ENCODE measurements at places on chromosomes 5 and 9.

DNA sequence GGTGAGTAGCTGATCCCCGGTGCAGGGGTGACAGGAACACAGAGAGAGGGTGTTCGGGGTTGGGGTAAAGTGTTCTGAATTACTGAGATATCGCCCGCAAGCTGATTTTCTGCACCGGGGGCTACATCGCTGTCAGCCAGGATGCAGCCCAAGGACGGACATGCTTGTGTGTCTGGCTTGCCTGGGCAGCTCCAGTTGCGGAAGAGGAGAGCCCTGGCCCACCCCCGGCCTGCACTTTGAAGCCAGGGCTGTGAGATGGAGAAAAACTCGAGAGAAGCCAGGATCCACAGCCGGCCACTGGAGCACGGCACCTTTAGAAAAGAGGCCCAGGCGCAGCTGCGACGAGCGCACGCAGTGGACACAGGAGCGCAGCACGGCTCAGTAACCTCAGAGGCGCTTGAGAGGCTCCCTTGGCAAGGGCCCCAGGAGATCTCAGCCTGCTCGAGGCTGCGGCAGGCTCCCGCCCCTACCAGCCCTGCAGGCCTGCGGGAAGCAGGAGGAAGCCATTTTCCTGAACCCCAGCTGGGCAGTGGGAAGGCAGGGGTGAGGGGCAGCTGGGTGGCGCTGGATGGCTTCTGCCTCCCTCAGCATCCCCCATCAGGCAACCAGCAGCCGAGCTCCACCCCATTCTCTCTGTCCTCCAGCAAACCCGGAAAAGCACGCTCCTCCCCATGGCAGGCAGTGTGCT lies 59.2 kb downstream of the C9orf50 start:
- DNase-seq = no peak

- DNase-seq = no peak
Observed at GRCh38 chr9:6630502-6631206, 14.9 kb downstream of the GLDC start.

DNA sequence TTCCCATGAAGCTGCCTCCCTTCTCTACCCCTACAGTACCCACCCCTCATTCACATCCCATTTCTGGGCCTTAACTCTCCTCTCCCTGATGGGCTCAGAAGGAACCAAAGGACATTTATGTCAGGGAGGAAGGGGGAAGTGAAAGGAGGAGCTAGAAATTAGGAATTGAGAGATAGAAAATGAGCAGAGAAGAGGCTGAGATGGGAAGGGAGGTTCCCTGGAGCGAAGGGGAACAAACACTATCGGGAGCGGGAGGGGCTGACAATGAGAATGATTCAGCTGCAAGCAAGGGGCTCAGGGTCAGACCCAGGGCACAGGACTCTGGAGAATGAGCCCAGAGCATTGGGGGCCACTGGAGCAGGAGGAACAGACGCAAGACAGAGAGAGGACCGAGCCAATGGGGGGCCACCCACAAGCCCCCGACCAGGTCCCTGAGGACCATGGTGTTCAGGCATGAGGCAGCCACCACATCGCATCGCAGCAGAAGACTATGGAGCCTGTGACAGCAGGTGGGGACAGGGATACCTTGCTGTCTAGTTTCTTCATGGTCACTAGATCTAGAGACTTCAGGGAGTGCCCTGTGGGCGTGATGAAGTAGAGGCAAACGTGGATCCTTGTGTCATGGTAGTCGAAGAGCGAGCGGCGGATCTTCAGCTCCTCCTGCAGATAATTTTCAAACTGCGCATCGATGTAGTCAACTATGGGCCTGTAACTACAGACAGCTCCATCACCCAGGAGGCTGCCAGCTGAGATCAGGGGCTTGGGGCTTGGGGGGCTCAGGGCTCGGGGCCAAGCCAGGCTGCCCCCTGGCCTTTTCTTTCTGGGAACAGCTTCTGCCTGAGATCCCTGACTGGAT lies 13.6 kb downstream of the SEPTIN8 start:
- DNase-seq = no peak

DNA sequence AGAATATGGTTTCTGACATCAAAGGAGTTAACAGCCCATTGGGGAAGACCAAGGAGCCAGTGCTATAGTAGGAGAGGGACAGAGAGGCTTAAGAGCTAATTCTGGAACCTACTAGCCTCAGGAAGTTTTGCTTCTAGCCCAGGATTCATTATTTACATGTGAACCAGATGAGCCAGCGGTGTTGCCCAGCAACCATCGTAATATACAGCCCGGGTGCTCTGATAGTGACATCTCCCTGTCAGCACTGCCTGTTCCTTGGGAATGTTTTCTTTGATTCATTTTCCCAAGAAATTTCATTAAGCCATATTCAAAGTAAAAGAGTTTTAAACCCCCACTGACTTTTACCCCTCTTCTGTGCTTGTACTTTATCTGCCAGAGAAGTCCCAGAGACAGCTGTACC lies 217.4 kb upstream of the ADAMTSL1 start:
- DNase-seq = no peak

DNA sequence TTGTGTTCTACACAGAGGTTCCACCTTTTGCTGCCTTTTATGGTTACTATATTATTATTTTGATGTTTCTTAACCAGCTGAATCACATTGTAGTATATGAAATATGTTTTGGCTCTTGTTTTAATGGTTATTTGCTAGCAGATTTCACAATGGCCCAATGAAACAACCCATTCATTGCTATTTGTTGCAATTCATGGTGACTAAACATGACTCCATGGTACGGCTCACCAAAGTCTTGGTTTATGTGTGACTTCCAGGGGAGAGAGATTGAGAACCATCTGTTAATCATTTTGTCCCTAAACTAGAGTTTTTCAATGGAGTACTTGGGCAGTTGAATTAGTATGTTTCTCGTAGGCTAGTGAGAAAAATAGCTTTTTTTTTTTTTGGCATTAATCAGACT lies 108.4 kb downstream of the GHR start:
- DNase-seq = no peak

DNA sequence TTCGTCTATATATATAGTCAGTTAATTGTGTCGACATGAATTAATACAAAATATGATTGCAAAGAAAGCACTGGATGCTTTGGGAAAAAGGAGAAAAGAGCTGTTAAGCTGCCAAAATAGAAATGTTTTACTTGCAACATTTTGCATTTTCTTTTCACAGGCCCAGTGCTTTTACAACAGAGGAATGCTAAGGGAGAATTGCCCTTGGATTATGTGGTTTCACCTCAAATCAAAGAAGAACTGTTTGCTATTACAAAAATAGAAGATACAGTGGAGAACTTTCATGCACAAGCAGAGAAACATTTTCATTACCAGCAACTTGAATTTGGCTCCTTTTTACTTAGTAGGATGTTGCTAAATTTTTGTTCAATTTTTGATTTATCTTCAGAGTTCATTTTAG lies 76.2 kb downstream of the SLF1 start:
- no peak for DNase-seq

GRCh38 chr9:78519786-78520185 lies 222.9 kb downstream of the PSAT1 start:
- no peak for DNase-seq

DNA sequence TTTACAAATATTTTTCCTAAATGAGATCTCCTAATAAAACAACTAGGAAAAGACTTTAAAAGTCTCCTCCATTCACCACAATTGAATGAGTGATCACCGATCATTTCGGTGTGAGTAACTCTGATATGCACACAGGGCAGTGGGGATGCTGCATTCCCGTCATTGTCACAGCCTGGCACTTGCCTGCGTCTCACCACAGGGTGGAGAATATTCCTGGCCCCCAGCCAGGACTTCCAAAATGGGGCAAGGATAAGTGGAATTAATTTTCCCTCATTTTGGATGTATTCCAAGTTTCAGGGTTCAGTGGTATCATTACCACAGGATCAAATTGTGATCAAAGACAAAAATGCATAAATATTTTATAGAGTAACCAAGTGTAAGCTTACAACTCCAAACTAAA lies 107.1 kb downstream of the CTNND2 start:
- no peak for DNase-seq

GRCh38 chr9:115978091-115978490 lies 175.5 kb upstream of the PAPPA start:
- no peak for DNase-seq

DNA sequence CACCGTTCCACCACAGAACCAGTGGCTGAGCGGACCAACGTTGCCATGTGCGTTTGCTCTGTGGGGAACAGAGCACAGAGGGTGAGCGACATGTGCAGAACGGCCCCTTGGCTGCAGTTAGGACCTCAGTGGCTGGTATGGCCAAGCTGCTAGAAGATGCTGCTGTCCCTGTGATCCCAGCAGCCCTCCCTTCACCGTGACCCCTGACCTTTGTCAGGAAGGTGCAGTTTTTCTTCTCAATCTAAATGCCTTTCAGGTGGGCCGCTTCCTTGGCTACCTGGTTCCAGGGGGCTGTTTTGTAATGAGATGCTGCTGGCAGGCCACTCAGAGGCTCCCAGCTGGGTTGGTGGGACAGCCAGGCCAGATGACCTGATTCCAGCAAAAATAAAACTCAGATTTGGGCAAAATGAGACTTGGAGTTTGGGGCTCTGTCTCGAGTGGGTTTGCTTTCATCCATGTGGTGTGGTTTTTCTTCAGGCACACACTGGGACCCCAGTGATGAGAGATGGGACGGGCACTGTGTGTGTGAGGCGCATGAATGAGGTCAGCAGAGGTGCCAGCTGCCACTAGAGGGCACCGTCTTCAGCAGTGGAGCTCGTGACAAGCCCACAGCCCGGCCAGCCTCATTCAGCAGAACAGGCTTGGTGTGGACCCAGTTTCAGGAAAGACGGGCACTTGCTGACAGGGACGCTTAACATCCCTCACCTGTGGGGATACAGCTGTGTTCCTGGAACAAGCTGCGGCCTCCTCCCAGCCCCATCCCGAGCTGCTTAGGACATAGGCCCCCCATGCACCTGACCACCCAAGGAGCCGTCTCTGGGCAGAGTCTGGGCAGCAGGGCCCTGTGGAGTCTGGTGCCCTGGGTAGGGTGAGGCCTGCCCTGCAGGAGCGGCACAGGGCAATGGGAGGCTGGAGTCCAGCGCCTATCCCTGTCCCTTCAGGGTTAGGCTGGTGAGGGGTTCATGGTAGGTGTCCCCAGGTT lies 4.1 kb downstream of the MRPS2 start:
- peak; percentile 86 for DNase-seq

GRCh38 chr5:68046445-68046844 lies 169.1 kb upstream of the PIK3R1 start:
- no peak for DNase-seq

DNA sequence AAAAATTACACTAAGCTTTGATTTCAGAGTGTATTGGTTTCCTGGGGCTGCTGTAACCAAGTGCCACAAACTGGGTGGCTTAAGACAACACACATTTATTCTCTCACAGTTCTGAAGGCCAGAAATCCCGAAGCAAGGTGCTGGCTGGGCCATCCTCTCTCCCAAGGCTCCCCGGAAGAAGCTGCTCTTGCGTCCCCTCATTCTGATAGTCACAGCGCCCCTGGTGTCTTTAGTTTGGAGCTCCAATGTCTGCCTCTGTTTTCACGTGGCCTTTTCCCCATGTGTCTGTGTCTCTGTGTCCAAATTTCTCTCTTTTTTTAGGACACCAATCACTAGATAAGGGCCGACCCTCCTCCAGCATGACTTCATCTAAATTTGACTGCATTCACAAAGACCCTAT lies 56.7 kb downstream of the ROPN1L start:
- DNase-seq = no peak

GRCh38 chr9:71202931-71203330 lies 81.5 kb upstream of the TRPM3 start:
- no peak for DNase-seq

DNA sequence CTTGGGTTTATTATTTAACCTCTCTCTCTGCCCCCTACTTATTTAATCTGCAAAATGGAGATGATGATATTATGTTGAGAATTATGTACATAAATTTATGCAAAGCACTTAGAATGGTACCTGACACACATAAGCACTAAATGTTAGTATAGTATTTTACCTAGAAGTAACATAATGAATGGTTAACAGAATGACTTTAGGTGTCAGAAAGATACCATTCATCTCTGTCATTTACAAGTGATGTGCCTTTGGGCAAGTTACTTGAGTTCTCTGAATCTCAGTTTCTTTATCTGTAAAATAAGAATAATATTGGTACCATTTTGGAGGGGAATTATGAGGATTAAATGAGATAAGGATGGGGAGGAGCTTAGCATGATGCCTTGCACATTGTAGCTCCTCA lies 159.4 kb downstream of the PPP2R2B start:
- DNase-seq = no peak

GRCh38 chr9:14107977-14108376 lies 206.0 kb downstream of the NFIB start:
- peak; percentile 49 for DNase-seq

GRCh38 chr5:61941637-61942036 lies 364.4 kb upstream of the KIF2A start:
- DNase-seq = no peak

GRCh38 chr5:140256726-140257125 lies 46.2 kb downstream of the PFDN1 start:
- no peak for DNase-seq

- no peak for DNase-seq
Observed at GRCh38 chr9:118367383-118367782, 663.2 kb downstream of the TLR4 start.

- no peak for DNase-seq
Observed at GRCh38 chr9:89730715-89731114, 125.9 kb downstream of the GADD45G start.

- peak; percentile 53 for DNase-seq
Observed at GRCh38 chr9:125889112-125889475, 141.9 kb downstream of the PBX3 start.

- no peak for DNase-seq
Observed at GRCh38 chr5:34621277-34622097, 34.6 kb upstream of the RAI14 start.

- DNase-seq = no peak
Observed at GRCh38 chr9:109264877-109265587, 55.8 kb downstream of the EPB41L4B start.

- DNase-seq = peak; percentile 72
Observed at GRCh38 chr5:76457674-76458485, 54.8 kb downstream of the IQGAP2 start.

DNA sequence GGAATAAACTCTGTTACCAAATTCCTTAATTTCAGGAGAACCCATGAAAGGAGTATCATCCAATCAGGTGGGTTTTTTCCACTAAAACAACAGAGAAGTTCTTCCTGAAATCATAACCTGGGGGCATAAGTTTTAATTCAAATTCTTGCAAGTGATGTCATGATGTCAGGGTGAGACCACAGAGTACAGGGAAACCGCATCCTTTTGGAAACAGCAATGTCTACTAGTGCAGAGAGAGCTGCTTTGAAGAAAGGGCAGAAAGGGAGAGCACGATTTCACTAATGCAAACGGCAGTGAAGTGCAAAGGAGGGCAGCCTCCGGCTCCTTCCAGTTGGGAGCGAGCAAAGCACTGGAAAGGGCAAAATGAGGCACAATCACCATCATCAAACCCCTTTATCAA lies 20.6 kb upstream of the CMBL start:
- no peak for DNase-seq

DNA sequence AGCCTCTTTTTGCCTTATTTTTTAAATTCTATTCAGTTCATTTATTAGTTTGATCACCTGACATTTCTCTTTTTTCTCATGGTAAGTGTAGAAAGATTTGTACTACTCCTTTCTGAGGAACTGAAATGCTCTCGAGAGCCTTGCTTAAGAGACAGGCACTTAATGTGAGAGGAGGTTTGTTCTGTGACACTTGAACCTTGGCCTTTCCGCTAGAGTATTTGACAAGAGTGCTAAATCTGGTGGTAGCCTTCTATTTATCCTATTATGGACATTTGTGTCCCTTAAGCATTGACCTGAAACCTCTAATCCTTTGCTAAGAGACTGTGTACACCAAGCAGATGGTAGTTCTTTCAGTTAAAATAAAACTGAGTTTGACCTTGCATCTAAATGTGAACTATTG lies 805.0 kb upstream of the PTPRD start:
- no peak for DNase-seq

GRCh38 chr9:128617943-128618342 lies 38.7 kb downstream of the DYNC2I2 start:
- DNase-seq = no peak

- no peak for DNase-seq
Observed at GRCh38 chr5:112960315-112960714, 16.3 kb upstream of the DCP2 start.
